ENCODE measurements at places on chromosomes 1 and 21.

GRCh38 chr1:2443277-2444137 is 31.1 kb upstream of the PEX10 start:
- peak; percentile 52 for DNase-seq

- DNase-seq = no peak
These were observed 29.2 kb upstream of the HHAT start for GRCh38 chr1:210299501-210299900.

- DNase-seq = no peak
These were observed 142.7 kb downstream of the SPATA46 start for GRCh38 chr1:162233937-162234336.

DNA sequence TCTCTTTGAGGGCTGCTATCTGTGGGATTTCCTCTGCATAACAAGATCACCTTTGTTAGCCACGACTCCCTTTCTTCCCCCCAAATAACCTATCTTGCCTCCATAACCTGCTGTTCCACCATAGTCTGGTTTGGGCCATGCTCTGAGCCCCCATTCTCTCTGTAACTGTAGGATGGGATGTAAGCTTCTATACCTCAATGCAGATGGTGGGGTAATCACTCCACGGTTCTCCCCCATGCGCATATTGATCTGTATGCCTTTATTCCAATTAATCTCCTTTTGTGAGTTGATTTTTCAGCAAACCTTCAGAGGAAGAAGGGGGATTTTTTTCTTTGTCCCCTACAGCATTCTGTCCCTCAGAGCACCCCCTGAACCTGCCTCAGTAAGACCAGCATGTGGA is 170.1 kb upstream of the IRF2BP2 start:
- peak; percentile 18 for DNase-seq

DNA sequence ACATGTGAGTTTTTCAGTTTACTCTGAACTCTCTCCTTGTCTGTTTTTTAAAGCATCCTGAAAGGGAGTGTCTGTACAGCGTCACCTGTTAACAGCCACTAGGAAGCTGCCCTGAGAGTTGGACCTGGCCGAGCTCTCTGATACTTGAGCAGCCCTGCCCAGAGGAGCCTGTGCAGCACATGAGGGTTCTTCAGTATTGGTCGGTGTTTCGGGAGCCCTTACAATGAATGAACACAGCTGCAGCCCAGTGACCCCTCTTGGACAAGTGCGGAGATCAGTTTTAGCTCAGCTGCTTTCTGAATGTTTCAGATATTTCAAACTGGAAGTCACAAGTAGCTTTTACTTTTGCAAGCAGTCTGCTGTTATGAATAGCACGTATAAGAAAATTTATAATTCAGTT is 39.2 kb downstream of the ADARB1 start:
- no peak for DNase-seq

DNA sequence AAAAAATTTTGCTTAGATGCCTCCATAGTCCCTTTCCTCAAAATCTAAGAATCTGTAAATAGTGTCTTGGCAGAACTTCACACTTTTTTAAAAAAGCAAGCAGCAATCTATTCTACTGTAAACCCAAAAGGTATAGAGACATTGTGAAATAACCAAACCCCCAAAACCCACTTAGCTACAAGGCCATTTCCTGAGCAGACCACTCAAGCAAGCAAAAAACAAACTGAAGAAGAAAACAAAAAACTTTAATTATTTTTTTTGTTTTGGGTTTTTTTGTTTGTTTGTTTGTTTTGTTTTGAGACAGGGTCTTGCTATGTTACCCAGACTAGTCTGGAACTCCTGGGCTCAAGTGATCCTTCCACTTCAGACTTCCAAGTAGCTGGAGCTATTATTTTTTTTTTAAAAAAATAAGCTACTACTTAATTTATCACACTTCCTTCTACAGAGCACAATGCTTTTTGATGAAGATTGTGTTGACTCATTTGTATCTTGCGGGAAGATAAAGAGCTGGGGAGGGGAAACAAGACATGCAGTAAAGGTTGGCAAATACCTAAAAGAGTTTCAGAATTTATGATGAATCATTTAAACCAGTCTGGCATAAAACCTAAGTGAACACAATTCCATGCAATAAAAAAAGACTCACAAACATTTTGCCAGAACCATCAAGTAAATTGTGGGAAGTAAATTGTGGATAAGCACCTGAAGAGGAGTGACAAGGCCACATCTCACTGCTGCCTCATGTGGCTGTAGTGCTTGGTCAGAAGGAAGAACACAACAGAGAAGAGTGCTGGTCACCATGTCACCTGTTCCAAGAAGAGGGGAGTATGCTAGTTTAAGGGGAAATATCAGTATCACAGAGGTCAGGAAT is 2.7 kb upstream of the PTPN22 start:
- DNase-seq = peak; percentile 30

DNA sequence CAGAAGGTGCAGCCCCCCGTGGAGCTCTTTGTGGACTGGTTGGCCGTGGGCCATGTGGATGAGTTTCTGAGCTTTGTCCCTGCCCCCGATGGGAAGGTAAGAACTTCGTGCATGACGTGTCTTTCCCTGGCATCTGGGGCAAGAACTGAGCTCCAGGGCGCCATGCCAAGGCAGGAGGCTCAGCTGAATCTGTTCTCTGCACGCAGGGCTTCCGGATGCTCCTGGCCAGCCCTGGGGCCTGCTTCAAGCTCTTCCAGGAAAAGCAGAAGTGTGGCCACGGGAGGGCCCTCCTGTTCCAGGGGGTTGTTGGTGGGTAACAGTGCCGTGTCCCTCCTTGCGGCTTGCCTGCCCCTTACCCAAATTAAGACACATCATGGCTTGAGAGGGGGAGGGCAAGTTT is 27.7 kb downstream of the PADI3 start:
- no peak for DNase-seq

GRCh38 chr21:42781971-42782722 is 97.2 kb downstream of the WDR4 start:
- DNase-seq = no peak

- DNase-seq = no peak
These were observed 36.9 kb upstream of the TARBP1 start for GRCh38 chr1:234515821-234516241.

DNA sequence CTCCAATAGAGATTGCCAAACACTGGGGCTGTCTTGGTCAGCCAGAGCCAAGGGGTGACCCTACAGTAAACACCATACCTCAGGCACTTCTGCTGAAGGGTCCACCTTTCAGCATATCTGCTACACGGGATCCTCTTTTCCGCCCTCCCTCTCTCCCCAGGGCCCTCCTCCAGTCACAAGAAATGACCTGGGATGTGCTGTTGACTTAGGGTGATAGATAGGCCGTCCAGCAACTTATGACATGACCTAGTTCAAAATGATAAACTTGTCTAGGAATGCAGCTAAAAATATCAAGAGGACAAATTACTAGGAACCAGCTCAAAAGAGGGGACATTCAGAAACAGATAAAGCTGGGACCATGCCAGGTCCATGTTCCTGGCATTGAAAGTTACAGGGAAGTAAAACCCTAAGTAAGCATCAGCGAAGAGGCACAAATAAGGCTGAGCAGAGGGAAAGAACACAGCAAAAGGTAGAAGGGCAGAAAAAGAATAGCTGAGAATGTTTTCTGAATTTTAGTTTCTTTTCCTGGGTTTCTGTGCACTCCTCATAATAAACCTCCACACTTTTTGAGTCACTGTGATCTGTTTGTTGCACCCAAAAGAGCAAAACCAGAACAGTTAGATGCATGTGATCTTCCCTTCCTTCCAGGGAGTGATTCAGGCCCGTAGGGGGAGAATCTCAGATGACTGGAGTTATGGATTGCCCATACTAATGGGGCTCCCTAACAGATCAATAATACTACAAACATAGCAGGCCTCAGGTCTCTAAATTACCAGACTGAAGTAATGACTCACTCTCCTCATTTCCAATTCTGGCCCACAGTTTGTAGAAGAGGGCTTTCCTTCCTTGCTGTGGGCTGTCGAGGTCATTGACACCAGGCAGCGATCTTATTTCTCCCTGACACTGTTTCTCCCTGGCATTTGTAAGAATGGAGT is 48.9 kb upstream of the F3 start:
- no peak for DNase-seq

DNA sequence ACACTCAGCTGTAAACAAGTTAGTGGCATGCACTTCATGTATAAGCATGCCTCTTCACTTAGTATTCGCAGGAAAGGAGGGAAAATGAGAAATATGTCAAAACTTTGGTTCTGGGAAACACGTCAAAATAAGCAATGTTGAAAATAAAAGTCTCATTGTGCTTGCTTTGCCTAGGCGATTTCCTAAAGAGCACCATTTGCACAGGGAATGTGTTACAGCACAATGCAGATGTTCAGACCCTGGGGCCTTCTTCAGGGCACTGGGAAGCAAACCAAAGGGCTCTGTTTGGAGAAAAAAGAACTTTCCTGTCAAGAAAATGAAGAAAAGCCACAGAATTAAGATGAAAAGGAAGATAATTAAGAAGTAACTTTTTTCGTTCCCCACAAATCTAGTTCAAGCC is 98.6 kb upstream of the PLD5 start:
- no peak for DNase-seq

- DNase-seq = no peak
These were observed 25.7 kb downstream of the LAMB3 start for GRCh38 chr1:209626346-209627026.

DNA sequence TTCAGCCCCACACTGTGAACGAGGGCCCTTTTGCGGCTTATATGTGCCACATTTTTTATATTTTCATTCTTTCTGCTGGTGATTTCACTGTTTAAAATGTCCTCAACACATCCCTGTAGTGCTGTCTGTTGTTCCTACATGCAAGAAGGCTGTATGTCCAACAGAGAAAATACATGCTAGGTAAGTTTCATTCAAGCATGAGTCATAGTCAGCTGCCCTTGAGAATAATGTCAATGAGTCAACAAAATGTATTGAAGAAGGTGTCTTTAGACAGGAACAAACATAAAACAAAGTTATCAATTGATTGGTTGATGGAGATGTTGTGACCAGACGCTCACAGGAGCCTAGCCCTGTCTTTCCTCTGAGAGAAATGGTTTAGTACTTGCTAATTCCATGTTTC is 553.4 kb downstream of the PLPP3 start:
- no peak for DNase-seq

- no peak for DNase-seq
These were observed 38.8 kb upstream of the RGS8 start for GRCh38 chr1:182723200-182723599.

GRCh38 chr21:40819071-40819900 is 27.7 kb downstream of the DSCAM start:
- no peak for DNase-seq

DNA sequence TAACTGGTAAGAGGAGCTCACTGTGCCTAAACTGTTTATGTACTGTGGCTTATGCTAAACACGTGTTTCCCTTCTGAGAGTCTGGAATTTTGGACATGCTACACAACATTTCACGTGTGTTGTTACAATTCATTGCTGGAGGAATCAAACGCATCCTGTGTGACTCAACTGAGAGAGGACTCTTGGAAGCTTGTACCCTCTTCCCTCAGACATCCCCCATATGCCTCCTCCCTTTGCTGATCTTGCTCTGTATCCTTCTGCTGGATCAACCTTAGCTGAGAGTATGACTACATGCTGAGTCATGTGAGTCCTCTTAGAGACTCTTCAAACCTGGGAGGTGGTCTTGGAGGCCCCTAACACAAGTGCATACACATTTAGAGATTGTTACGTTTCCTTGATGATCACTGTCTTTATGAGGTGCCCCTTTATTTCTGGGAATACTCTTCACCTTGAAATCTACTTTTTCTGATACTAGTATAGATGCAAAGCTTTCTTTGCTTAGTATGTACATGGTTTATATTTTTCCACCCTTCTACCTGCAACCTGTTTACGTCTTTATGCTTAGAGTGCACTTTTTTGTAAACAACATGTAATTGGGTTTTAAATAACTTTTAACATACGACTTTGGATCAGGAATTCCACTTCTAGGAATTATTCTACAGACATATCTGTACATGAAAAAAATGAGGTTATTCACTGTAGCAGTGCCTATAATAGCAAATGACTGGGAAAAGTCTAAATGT is 8.7 kb downstream of the NPHP4 start:
- DNase-seq = no peak

DNA sequence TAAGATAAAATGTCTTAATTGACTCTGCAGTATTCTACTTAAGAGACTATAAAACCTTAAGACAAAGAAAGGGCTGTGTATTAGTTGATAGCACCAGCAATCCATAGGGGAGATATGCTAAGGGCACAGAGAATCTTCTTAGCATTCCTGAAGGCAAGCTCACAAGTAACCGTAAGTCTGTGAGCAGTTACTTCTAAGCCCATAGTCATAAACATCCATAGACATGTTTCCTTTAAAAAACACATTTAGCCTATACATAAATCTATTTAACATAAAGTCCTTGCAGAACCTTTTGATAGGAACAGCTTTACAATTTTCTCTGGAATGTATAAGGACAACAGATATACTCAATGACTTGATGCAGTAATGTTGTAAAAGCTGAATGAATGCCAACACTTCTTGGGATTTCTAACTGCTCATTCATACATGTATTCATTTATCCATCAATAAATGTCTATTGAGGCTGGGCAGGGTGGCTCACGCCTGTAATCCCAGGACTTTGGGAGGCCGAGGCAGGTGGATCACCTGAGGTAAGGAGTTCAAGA is 6.3 kb upstream of the ERRFI1 start:
- no peak for DNase-seq

DNA sequence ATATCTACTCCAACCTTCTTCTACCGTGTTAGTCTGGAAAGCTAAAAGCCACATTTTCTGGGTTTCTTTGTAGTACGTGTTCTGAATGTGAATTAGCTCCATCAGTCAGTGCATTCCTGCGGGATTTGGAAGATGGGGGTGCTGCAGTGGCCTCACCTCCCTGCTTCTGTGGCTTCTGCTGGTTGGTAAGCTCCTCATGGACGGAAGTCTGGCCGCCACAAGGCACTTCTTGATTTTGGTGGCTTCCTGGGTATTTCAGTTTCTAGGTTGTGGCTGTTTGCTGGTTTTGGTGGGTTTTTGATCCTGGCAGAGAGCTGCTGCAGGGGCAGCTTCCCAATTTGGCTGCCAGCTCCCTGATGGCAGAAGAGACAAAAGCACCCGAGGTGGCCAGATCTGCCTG is 20.9 kb upstream of the TACSTD2 start:
- DNase-seq = no peak

- DNase-seq = peak; percentile 46
These were observed 70.1 kb upstream of the CASZ1 start for GRCh38 chr1:10866321-10867093.

GRCh38 chr1:169103480-169103893 is 3.0 kb upstream of the ATP1B1 start:
- DNase-seq = no peak

DNA sequence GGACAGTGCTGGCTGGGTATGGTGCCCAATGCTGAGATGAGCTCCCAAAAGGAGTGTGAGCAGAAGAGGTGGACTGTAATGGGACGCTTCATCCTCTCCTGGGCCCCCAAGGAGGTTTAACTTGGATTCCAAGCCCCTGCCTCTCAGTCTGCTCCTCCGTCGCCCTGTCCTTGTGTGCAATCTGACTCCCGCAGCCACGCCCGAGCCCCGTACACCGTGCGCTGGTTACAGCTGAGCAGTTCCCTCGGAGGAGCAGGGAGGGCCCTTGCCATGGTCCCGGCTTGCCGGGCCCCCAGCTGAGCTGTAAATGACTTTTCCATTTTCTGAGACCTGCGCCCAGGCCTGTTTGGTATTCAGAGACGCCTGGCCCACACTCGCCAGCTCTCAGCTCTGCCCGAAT is 53.7 kb downstream of the PAX7 start:
- no peak for DNase-seq

All from activated T-cell treated with anti-CD3 and anti-CD28 coated beads, Interleukin-2, amount 50 U/mL, for 48 hours (primary cell).